ENCODE measurements at places on chromosomes 12 and 14. TPM values are rescaled to one million over a fixed set of nuclear protein-coding genes. Genes with fewer than 3 reads are reported as not detected.

ADAMTS20 gene
- not detected for polyA plus RNA-seq

GRCh38 chr12:114649585-114649984 is 34.4 kb downstream of the TBX3 start:
- no peak for DNase-seq

DNA sequence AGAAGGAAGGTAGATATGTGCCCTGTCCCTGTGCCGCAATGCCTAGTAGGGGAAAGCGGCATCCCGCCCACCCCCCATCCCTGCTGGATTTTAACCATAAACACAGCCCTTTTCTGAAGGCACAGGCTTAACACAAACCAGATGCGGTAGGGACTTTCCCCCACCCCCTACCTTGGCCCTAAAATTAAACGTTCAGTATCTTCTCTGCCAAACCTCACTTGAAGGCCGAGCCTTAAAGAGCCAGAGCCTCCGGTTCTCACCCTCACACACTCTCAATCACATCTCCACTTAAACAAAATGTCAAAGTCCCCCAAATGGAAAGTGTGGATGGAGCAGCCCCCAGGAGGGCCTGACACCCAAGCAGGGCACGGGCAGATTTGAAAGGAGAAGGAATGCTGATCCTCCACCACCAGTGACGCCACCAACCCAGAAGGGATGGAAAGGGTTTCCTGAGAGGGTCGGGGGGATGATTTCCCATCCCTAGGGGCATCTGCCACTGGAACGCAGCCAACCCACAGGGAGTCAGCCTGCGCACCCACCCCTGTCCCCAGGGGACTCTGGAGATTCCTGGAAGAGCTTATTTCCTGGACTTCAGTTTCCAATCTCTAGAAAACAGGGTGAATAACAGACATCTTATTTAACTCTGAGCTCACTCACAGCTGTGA is 26.4 kb downstream of the ACTN1 start:
- DNase-seq: no peak

TAS2R13 gene
- polyA plus RNA-seq: not detected

DNA sequence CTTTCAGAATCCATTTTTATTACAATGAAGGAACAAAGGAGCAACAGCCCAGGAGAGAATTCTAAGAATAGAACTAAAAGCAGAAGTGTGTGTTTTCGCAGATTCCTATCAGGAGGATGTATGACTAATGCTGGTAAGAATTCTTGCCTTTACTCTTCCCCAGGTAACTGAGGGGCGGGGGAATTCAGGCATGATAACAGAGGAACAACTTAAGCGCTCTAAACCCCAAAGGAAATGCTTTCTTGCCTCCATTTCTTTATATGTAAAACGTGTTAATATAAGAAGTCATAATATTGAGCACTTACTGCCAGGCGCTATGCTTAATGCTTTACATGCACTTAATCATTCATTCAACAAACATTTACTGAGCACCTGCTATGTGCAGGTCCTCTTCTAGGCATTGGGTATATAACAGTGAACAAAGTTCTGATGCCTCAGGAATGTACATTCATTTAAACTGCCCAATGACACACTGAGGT is 4.5 kb downstream of the HCAR1 start:
- DNase-seq: no peak

DNA sequence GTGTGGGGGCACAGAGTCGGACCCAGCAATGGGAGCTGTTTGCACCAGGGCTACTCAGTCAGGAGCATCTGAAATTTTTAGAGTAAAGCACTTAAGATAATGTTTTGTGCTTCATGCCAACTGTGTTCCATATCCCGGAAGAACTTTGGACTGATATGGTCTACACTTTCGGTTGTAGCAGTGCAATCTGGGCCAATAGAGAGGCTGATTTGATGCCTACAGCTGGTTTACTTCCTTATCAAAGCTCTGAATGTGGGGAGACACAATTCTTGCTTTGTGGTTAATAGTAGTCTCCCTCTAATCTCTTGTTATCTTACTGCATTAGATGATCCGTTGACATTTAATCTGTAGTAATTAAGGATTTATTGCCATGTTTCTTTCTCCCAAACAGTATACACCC is 7.8 kb upstream of the VDR start:
- DNase-seq: no peak

C12orf50 gene
- not detected for polyA plus RNA-seq

DNA sequence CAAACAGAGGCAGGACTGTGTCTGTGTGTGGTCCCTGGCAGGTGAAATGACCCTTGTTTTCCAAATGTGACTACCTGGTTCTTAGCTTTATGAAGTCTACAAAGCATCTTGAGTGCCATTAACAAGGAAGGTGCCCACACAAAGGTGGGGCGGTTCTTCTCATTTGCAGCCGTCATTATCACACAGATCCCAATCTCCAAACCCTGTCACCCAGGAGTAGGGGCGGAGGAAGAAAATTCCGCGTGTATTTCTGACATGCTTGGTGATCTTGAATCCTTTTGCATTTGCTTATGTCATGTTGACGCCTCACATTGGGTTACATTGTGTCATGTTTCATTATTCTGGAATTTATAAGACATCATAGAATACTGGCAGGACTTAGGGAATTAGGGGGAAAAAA is 277.3 kb downstream of the VRK1 start:
- DNase-seq: no peak

DNA sequence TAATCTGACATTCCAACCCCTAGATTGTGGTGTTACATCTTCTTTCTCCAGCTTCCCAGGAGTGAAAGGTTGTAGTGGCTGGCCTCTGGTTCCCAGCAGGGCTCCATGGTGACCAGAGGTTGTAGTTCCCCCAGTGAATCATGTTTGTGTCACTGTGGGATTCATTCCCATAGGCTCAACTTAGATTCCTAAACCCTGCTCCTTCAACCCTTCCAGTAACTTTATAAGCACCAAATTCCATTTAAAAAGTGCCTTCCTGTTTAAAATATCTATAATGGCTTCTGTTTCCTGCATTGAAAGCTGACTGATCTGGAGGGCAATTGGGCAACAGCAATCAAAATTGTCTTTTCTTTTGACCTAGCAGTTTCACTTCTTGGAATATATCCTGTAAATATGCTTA is 40.5 kb upstream of the TBC1D15 start:
- no peak for DNase-seq

STAB2 gene
- not detected for polyA plus RNA-seq

DNA sequence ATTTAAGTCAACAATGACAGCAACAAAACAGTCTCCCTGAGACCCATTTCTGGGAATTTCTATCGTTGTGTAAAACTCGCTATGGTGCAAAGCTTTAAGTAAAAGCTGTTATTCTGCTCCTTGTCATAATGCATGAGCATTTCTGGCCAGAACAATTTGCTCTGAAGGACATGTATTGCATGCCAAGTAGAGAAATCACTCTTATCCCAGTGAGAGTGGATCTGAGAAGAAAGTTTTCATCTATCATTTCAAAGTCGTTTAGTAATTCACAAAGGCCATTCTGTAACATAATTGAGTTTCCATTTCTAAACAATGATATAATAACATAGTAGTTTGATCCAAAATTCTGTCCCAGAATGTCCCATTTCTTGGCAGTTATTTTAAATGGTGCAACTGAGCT is 86.6 kb downstream of the TBC1D30 start:
- DNase-seq: no peak

GRCh38 chr12:24480766-24481449 is 468.0 kb downstream of the BCAT1 start:
- no peak for DNase-seq

GRCh38 chr12:123115409-123116121 is 35.3 kb downstream of the PITPNM2 start:
- peak; percentile 61 for DNase-seq

- no peak for DNase-seq
Measured at GRCh38 chr12:95228617-95229016, 11.0 kb downstream of the VEZT start.

- peak; percentile 68 for DNase-seq
Measured at GRCh38 chr12:67943141-67943892, 45.9 kb upstream of the IFNG-AS1 start.

DNA sequence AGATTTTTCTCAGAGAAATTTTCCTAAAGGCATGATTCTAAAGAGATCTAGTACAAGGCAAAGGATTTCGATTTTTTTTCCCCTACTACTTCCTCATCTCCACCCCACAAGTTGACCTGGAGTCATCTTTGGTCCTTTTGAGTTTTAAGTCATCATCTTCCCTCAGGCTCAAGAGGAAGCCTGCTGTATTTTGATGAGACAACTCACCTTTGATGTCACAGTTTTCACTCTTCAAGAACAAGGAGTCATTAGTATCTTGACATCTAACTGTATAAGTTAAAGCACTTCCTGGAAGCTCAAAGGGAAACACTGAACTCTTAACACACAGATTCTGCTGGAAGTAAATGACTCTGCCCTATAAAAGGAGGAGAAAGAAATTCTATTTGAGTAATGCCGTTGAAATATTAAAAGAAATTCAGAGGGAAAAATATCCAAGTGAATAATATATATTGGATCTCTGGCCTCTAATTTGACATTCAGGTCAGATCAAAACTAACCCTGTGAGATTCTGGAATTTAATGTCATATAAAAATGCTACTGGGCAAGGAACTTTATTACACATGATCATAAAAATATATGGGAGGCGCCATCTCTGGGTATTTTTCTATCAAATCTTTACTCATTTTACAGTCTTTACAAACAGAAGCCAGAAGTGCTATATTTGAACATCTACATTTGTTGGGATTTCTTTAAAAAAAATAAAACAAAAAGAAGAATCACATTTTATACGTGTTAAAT is 435.0 kb downstream of the NRXN3 start:
- DNase-seq: no peak

DNA sequence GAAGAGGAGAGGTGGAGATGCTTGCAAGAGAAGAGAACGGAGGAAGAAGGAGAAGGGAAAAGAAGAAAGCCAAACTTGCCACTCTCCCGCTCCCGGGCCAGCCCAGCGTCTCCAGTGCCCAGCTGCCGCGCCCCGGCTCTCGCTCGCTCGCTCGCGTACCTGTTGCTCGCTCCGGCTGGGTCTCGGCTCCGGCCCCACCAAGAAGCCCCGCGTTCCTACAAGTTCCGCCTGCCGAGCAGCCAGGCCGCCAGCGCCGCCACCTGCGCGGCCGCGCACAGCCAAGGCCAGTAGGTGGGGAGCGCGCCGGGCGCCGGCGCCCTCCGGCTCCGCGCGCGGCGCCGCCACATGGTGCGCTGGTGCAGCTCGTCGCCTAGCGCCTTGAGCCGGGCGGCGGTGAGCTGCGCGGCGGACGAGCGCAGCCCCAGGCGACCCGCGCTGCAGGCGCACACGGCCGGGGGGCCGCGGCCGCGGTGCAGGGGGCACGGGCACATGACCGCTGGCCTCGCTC is 370 bp downstream of the HRK start:
- peak; percentile 15 for DNase-seq

GRCh38 chr14:44529026-44529425 is 21.9 kb upstream of the FSCB start:
- no peak for DNase-seq

GRCh38 chr12:102776041-102776440 is 141.0 kb downstream of the PAH start:
- DNase-seq: no peak

KRT73 gene
- 11.1 TPM for polyA plus RNA-seq

DNA sequence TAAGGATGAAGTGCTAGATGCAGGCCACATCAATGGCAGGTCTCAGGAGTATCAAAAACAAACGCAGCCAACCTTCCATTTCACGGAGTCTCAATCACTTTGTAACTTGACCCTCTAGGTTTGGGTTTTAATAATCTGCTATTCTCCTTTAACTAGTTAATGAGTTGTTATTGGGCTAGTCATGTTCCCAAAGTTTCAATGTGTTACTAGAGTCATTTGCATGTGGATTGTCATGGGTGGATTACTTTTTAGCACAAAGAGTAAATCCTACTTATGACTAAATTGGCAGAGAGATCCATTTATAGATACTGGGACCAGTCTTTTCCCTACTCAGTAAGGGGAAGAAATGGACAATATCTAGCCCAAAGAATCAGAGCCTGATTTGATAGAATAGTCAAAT is 151.0 kb downstream of the BCAT1 start:
- DNase-seq: no peak

ZNF219 gene
- 2.8 TPM for polyA plus RNA-seq

SERPINA1 gene
- 0.59 TPM for polyA plus RNA-seq

GRCh38 chr14:97116546-97116945 is 319.4 kb downstream of the VRK1 start:
- no peak for DNase-seq

SLC25A21 gene
- polyA plus RNA-seq: not detected

GRCh38 chr14:58138031-58138713 is 13.8 kb downstream of the ARMH4 start:
- DNase-seq: no peak

MIP gene
- polyA plus RNA-seq: not detected

DNA sequence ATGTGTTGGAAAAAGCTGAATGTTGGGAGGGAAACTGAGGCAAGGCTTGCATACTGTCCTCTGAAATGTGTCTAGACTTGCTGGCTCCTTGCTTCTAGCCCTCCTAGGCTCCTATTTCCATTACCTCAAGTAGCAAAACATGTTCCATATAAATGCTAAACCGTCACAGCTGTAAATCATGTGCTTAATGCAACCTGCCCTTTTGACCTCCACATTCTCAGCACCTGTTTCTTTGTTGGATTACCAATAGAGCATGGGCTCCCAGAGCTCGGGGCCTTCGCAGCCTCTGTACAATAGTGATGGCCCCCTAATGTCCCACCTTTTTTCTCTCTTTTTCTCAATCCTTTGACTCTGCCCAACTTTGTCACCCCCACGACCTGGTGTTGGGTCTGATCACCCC is 23.3 kb downstream of the RERGL start:
- no peak for DNase-seq

SYNDIG1L gene
- polyA plus RNA-seq: not detected

LTA4H gene
- polyA plus RNA-seq: 82.9 TPM

DNA sequence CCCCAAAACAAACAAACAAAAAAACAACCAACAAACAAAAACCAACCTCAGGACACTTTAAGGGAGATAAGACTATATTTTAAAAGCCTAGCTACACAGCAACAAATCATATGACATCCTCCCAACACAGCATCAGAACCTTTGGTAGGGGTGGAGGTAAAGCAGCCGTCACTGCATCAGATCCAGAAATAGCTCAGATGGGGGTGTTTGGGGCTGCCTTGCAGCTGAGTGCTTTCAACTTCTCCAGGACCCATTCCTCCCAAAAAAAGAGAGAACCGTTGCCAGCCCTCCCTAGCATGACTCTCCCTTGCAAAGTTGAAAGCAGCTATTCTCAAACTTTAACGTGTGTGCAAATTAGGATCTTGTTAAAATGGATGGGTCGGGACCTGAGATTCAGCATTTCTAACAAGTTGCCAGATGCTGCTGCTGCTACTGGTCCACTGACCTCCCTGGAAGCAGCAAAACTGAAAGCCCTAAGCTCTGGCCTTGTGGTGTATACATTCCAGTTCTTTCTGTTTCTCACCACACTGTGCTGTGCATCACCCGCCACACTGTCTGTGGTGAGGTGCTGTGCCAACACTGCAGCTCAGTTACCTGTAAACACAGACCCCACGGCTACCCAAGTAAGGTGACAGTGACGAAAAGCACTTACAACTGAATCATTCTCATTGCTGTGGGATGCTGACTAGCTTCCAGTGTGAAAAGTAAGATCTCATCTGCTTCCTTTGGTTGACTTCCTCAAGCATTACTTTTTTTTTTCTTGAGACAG is 54.0 kb downstream of the SLC38A1 start:
- peak; percentile 42 for DNase-seq

CIROP gene
- polyA plus RNA-seq: not detected

- no peak for DNase-seq
Measured at GRCh38 chr12:23139026-23139425, 514.1 kb downstream of the ETNK1 start.

Data from naive thymus-derived CD4-positive, alpha-beta T cell (primary cell).